ENCODE measurements at places on chromosomes 12 and 14. TPM values are rescaled to one million over a fixed set of nuclear protein-coding genes. Genes with fewer than 3 reads are reported as not detected.

Gene TXNRD1
- total RNA-seq = 232 TPM

Gene TMEM19
- total RNA-seq = 21.1 TPM

Gene FAM181A
- total RNA-seq = not detected

Gene BEST3
- 1.3 TPM for total RNA-seq

Gene NCAPD2
- total RNA-seq = 30.8 TPM

Gene NGB
- 0.17 TPM for total RNA-seq

GRCh38 chr12:22860926-22861325, 236.0 kb downstream of the ETNK1 start:
- no peak for DNase-seq

DNA sequence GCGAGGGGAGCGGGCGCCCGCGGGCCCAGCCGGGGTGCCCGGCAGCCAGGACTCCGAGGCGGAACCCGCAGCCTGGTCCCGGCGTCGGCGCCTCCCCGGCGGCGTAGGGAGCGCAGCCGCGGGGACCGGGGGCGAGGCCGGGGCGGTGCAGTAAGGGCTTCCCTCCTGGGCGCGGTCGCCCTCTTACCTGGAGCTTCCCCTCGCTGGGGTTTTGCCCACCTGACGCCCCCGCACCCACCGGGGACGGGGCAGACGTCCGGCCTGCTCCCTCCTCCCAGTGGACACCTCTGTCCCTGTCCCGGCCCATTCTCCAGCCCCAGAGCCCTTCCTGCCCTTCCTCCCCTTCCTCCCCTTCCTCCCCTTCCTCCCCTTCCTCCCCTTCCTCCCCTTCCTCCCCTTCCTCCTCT, 413 bp upstream of the TUBA1C start:
- DNase-seq = no peak

- DNase-seq = no peak
Observed at GRCh38 chr12:70096759-70097410, 146.3 kb upstream of the CNOT2 start.

DNA sequence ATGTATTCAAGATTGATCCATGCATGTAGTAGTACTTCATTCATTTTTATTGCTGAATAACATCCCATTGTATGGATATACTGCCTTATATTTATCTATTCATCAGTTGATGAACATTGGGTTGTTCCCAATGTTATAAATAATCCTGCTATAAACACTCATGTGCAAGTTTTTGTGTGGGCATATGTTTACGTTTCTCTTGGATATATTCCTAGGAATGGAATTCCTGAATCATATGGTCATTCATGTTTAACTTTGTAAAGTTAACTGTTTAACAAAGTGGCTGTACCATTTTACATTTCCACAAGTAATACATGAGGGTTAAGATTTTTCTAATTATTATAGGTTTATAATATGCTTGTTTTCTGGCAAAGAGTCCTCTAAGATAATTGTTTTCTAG, 1568.2 kb upstream of the SEL1L start:
- no peak for DNase-seq

DNA sequence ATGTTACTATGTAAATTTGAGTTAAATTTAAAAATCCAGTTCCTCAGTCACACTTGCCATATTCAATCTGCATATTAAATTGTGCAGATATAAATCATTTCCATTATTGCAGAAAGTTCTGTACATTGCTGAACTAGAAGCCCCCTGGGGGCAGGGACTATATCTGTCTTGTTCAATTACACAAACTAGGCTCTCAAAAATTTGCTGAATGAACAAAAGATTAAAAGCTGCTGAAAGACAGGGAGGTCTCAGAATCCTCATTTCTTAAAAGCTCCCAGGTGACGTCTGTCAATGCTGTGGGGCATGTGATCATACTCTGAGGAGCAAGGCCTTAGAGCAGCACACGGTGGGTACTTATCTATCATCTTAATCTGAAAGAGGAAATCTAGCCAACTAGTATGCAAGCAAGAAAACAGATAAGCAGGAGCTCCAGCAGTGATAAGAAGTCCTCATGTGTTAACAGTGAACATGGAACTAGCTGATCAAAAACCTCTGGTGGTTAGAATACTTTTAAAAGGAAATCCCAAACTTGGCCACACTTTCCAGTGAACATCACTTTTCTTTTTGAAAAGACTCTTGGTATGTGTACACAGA, 60.5 kb downstream of the APPL2 start:
- no peak for DNase-seq

GRCh38 chr12:72288436-72288835, 16.3 kb downstream of the TRHDE start:
- DNase-seq = no peak

- peak; percentile 62 for DNase-seq
Observed at GRCh38 chr12:15208871-15209656, 12.2 kb downstream of the RERG start.

GRCh38 chr14:23486036-23486435, 16.5 kb downstream of the NGDN start:
- no peak for DNase-seq

GRCh38 chr12:49346659-49347310, at the start of gene DNAJC22:
TSS of gene DNAJC22 (plus strand) at chr12:49346888. CDS start at chr12:49348873, 1,985 bp downstream.
- peak; percentile 24 for DNase-seq

DNA sequence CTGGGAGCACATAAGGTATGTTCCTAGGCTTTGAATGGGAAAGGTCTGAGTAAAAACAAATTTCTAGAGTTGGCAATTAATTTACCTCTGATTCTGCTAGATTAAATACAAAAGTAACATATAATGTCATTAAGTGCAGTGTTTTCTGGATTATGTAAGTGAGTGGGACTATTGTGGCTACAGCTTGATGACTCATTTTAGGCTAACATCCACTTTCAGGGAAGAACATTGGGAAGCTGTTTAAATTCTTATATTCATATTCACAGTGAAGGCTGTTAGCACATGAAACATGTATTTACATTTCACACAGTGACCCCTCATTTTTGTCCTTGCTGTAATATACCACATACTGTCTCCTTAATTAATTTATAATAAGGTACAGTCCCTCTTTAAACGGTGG, 13.2 kb upstream of the BMAL2 start:
- DNase-seq = no peak

DNA sequence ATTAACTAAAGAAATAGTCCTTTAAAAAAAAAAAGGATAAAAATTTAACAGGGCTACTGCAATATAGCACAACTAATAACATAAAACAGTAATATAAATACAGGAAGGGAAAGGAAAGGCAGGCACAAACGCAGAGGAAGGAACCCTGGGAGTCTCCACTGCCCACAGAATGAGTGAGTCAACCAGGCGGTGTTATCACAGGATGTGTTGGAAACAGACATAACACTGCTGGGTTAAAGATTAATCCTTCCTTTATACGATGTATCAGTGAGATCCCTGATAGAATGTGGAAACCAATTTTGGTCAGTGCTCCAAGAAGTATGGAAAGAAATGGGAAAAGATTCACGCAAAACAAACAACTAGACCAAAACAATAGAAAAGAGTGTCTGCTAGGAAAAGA, 47.9 kb downstream of the FGD6 start:
- DNase-seq = peak; percentile 56

GRCh38 chr12:20711846-20712245, 16.7 kb downstream of the SLCO1C1 start:
- no peak for DNase-seq

DNA sequence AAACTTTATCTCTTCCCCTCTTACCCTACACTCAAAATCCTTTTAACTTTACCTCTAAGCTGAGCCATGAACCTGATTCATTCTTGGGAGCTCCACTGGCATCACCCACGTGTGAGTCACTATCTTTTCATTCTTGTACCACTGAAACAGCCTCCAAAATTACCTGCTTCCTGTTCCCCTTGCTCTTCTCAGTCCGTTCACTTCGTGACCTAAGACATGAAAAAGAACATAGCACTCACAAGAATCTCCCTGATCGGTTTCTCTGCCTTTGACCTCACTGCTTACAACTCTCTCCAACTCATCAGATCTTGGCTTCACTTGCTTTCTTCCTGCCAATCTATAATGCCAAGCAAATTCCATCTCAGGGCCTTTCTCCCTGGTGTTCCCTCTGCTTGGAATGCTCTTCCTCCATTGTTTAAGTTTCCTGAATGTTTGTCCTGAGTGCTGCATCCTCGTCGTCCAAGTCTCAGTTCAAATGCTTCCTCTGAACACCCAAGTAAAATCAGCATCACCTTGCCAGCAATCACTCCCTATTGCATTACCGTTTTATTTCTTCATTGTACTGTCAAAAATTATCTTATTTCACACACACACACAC, 9.2 kb downstream of the GLIPR1 start:
- no peak for DNase-seq

GRCh38 chr12:122021193-122021821, 377 bp upstream of the BCL7A start:
- no peak for DNase-seq

DNA sequence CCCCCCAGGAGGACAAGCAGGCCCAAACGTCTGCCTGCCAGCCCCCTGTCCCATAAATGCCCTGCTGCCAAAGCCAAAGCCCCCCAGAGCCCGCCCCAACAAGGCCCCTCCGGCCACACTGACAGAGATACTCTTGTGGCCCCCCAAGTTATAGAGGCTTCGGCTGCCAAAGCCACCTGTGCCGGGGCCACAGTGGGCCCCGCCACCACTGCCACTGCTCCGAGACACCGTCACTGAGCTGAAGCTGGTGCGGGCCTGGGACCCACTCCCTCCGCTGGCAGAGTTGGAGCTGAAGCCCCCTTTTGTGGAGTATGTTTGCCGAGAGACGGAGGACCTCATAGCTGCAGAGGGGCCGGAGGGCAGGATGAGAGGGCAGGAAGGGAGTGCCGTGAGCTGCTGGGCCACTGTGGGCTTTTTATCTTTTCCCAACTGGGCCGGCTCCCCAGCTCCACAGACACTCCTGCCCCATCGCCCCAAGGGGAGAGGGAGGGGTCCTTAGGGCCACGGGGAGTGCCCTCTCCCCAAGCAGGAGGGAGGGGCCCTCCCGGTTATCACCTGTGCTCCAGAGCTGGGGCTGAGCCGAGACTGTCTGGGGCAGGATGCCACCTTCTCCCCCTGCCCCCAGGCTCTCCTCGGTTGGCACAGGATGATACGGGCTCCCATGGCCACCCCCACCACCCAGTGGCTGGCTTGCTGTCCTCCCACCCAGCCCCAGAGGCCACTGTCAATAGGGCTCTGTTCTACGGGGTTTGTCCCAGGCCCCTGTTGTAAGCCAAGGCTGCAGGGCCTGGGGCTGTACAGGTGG, at the start of gene KRT79:
KRT79 (minus strand) TSS at position 390 of the 805 bp plus-strand sequence; CDS start at position 339, 51 bp downstream.
- no peak for DNase-seq

- DNase-seq = no peak
Observed at GRCh38 chr14:59819446-59820088, 51.0 kb downstream of the RTN1 start.

All from adrenal gland (tissue), 19 donors.